ENCODE measurements at places on chromosomes 7 and 10.

DNA sequence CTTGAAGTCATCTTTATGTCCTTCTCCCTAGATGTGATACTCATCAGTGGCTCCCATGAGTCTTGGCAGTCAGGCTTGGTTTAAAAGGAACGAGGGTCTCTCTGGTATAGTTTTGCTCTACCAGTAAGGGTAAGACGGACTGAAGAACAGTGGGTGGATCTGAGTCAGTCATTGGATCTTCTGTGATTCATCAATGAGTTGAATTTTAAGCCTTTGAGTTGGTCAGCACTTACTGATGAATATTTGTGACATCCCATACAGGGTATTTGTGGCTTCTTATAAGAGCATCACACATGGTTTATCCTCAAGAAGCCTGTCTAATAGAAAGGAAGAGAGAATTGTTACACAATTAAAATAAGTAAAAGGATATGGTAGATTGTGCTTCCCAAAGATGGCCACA is 87.3 kb upstream of the NAMPT start:
- no peak for DNase-seq

DNA sequence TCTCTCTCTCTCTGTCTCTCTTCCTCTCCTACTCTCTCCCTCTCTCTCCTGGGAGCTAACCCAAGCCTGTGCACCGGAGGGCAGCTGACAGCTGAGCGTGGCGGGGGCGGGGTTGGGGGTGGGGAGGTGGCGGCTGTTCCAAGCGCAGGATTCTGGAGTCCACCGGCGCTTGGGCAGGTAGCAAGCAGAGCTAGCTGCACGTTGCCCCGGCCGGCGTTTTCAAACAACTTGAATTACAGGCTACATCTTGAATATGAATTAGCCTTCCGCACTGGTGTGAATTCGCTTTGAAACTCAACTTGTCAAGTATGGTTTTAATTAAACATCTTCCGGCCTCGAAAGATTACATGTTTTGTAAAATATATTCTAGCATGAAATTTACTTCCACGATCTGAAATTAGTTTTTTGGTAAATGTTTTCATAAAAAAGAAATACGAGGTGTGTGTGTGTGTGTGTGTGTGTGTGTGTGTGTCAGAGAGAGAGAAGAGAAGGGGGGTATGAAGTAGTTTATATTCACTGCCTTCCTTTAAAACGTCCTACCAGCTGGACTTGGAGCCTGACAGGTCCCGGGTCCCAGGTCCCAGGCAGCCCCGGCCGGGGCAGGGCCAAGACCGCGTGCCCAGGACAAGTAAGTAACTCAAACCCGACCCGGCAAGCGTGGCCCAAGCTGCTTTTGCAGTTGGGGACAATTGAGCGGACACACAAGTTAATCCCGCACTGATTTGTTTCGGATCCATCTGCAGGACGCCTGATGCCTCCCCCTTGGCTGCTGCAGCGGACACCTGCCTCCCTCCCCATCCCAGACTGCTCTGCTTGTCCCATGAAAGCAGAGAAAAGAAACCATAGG is 9.0 kb upstream of the DLX6 start:
- no peak for DNase-seq

DNA sequence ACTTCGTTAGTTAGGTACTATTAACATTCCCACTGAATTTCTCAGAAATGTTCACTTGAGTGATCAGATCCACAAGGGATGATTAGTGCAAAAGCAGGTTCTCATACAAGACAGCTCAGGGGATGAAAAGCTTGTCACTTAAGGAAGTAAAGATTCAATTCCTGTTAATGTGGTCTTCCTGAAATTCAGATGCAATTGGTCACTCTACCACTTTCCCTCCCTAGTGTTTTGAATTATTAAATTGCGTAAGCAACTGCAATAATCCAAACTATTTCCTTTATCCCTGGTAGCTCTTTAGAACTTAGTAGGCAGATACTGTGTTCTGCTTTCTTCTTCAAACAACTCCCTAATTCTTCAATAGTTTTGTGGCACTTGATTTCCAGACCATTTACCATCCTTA is 121.4 kb downstream of the MAGI2 start:
- no peak for DNase-seq

DNA sequence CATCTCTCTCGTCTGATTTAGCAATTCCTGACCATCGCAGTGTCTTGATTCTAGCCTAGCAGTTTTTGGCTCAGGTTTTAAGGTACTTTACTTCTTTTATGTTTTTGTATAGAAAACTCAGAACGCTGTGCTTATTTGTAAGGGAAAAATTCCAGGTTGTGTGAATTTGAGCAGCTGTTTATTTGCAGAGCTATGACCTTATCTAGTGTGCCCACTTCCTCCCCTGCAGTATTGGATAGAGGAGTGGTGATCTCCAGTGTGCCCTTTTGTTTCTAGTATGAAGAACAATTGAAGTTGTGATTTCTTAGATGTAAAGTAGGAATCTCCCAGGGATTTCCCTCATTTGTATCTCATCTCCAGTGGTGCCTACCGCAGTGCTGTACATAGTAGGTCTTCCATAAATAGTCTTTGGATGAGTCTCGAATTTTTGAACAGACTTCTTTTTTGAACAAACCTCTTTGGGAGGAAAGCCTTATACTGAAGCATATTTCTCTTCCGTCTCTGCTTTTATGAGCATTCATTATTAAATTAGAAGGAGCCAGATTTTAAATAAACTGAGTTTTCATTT is 40.0 kb downstream of the GARS1 start:
- no peak for DNase-seq

GRCh38 chr10:5958675-5959074 is 18.7 kb downstream of the IL15RA start:
- DNase-seq = no peak

DNA sequence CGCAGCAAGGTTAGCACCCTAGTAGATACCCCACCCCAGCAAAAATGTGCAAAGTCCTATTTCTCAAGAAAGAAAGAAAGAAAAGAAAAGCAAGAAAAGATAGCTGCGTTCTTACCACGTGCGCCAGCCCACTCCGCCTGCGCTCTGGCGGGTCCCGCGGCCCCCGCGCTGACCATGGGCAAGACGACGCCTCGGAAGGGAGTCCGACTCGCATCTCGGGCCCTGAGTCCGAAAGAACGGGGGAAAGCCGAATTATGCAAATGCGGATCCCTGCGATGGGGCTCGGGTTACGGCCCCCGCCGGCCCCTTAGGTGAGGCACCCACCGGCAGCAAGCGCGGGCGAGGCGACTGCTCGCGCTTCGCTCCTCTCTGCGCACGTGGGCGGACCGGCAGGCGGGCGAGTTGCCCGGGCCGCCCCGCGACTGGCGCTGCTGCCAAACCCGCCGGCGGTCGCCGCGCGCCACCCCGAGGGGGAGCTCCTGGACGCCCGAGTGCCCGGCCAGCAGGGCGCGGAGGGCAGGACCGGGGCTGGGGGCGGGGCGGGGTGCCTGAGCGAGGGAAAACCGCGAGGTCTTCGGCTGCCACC is 2.4 kb upstream of the EGR2 start:
- DNase-seq = no peak

All from activated T-helper 1 cell treated with anti-CD3 and anti-CD28 coated beads, Interleukin-2, amount 50 U/mL, for 16 hours (primary cell).